ENCODE measurements at places on chromosomes 1 and 21.

- DNase-seq, result no peak
Observed at GRCh38 chr1:109917051-109917767, 6.6 kb downstream of the CSF1 start.

- DNase-seq, result no peak
Observed at GRCh38 chr1:32345289-32345827, 9.3 kb upstream of the MARCKSL1 start.

GRCh38 chr1:101379950-101380349, 143.1 kb downstream of the S1PR1 start:
- no peak for DNase-seq

DNA sequence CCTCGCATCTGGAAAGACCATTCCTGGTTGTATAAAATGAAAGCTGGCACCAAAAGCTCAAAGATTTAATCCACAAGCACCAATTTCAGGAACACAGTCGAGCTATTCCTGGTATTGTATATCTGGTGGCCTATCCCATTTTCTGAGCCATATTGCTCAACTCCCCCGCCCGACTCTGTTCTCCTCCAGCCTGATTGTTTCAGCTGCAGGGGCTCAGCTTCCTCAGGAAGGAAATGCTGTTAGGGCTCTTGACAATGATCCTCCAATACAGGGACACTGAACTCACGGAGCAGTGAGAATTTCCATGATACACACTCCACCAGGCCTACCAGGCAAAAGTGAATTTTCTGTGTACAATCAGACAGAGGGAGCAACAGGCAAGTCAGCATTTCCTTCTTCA, 16.9 kb upstream of the TDRD10 start:
- DNase-seq, result no peak

DNA sequence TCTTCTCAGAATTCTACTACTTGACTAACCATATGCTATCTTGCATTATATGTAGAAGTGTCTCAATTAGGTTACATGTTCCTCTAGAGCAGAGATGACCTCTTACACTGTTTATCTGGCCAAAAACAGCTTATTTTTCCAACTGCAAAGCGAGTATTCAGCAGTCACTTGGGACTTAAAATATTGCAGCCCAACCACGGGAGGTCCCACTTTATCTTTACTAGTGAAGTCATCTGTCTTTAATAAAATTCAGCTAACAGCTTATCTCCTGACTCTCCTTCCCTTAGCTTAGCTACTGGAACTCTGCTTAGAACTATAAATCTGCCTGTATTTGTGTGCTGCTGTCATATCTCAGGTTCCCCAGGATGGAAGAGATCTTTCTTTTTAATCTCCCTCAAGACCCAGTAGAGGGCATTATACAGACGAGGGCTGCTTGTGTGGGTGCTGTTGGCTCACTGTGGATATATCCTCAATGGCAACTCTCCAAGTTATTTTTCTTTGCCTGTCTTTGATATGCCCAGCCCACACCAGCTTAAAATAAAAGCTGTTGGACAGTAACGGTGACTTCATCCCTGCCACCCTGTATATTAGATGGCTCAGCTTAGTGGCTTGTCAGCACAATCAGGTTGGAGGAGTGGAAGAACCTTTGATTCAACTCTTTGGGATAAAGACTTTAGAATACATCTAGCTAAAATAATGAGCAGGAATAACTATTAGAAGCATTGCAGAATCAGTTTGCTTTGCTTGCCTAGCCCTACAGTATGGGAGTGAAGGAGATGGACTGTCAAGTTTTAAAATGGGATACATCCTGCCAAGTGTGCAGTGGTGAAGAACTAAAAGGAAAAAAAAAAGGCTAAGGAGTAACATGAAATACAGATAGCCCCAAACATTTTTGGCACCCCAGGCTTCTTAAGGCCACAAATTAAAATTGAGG, 9.6 kb downstream of the ENSA start:
- no peak for DNase-seq

DNA sequence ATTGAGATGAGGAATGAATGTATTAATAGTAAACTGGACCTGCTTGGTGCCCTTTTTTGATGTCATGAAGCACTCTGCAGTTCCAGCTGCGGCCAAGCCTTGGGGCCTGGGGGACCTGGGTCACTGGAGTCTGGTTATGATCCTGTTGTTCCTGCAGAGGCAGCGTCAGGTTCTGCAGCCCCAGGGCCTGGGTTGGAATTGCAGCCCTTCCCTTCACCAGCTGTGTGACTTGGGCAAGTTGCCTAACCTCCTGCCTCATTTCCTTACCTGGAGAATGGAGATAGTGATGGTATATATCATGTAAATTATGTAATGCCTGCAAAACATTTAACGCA, 9.1 kb upstream of the ATP5PO start:
- no peak for DNase-seq

- DNase-seq, result no peak
Observed at GRCh38 chr21:39094087-39094780, 89.0 kb downstream of the PSMG1 start.

- no peak for DNase-seq
Observed at GRCh38 chr1:216793973-216794372, 70.7 kb upstream of the ESRRG start.
